ENCODE measurements at places on chromosomes 2 and 18. TPM values are rescaled to one million over a fixed set of nuclear protein-coding genes. Genes with fewer than 3 reads are reported as not detected.

Gene CRYBA2
- polyA plus RNA-seq, result not detected

Gene ACTG2
- 1.5 TPM for polyA plus RNA-seq

Gene COL4A4
- 69.7 TPM for polyA plus RNA-seq

Gene COX5B
- polyA plus RNA-seq, result 223 TPM

Gene GALNT5
- polyA plus RNA-seq, result 0.55 TPM

Gene ASIC4
- polyA plus RNA-seq, result 0.18 TPM

Gene METTL5
- polyA plus RNA-seq, result 54.8 TPM

Gene RAD51AP2
- 0.18 TPM for polyA plus RNA-seq

Gene KRTCAP3
- polyA plus RNA-seq, result 8.5 TPM

GRCh38 chr2:205889114-205889513 lies 196.9 kb downstream of the INO80D start:
- no peak for DNase-seq

- DNase-seq, result no peak
Measured at GRCh38 chr2:192236136-192236535, 41.4 kb upstream of the TMEFF2 start.

GRCh38 chr2:230589025-230589424 lies 123.6 kb upstream of the CAB39 start:
- no peak for DNase-seq

- DNase-seq, result no peak
Measured at GRCh38 chr18:8944871-8945245, 157.6 kb upstream of the NDUFV2 start.

GRCh38 chr2:54632733-54633692 lies 90.4 kb upstream of the EML6 start:
- no peak for DNase-seq

DNA sequence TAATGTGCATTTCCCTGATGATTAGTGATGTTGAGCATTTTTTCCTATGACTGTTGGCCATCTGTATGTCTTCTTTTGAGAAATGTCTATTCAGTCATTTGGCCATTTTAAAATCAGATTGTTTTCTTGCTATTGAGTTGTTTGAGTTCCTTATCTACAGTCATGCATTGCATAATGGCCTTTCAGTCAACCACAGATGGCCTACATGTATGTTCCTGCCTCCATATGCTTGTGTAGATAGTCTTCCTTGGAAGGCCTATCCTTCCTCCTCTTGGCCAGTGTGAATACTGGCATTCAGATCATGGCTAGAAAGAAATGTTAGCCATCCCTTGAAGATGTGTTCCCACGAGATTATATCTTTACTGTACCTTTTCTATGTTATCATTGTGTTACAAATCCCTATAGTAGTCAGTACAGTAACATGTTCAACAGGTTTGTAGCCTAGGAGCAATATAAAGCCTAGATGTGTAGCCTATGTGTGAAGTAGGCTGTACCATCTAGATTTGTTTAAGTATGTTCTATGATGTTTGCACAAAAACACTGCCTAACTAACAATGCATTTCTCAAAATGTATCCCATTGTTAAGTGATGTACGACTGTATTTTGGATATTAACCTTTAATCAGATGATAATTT lies 65.6 kb upstream of the CD302 start:
- no peak for DNase-seq

DNA sequence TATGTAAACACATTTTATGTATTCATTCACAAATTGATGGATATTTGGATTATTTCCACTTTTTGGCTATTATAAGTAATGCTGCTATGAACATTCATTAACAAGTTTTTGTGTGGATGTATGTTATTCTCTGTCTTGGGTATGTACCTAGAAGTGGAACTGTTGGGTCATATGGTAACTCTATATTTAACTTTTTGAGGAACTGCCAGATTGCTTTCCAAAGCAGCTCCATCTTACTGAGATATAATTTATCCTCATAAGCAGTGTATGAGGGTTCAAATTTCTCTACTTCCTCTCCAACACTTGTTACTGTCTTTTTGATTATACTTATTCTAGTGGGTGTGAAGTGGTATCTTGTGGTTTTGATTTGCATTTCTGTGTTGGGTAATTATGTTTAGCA lies 7.1 kb upstream of the EML6 start:
- DNase-seq, result no peak

GRCh38 chr18:41744421-41745030 lies 210.5 kb upstream of the PIK3C3 start:
- DNase-seq, result no peak

- DNase-seq, result no peak
Measured at GRCh38 chr2:181074457-181074856, 94.1 kb downstream of the UBE2E3 start.

Data from right renal pelvis (tissue), 4 donors.